ENCODE measurements at places on chromosomes 3 and 15.

- no peak for DNase-seq
Measured at GRCh38 chr15:42182328-42182886, 25.7 kb downstream of the VPS39 start.

DNA sequence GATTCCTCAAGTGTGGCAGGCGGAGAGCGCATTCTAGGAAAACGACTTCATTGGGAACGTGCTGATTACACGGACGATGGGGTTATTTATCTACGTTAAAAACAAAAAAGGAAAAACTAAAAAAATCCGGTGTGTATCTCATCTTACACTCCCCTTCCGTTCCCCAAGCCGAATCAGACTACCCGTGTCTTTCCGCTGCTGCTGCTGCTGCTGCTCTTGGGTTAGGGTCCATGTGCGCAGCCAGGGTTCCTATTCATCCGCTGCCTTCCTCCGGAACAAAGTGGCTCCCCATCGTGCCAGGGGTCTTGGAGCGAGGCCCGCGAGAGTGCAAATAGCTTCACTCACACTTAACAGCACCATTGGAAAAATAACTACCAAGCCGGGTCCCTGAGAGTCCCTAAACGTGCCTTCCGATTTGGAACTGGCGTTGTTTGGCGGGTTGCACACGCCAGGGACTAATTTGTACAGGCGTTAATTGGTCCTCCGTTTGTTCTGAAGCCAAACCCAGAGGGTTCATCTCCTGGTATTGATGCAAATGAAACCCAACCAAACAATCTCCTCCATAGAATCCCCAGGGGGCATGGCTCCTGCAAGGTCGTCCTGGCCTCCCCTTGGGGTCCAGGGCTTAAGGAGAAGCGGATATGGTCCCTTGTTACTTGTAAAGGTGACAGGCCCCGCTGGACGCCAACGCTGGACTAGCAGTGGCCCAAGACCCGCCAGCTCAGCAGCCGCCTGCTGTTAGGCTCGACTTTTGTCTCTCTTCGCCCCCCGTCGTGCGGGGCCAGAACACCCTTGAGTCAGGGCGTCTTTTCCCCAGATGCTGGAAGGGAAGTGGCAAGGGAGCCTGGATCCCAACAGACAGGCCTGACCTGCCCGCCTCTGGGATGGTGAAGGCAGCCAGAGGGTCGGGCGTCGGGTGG, 11.0 kb upstream of the ONECUT1 start:
- no peak for DNase-seq

DNA sequence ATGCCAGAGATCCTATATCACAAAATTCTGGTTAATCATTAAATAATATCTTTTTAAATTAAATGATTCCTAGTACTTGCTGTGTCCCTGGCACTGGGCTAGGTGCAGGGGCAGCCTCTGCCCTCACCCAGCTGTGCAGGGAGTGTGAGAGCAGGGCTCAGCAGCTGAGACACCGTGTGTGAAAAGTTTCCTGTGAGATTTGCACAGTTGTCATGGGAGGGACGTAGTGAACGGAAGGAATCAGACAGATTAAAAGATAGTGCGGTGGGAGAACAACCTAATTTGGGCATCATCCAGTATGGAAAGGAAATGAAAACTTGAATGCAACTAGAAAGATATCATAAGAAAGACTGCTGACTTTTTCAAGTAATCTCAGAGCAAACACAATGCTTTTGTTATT, 204.1 kb downstream of the SSR3 start:
- no peak for DNase-seq

- DNase-seq, result no peak
Measured at GRCh38 chr15:35580606-35581005, 34.6 kb upstream of the DPH6 start.

DNA sequence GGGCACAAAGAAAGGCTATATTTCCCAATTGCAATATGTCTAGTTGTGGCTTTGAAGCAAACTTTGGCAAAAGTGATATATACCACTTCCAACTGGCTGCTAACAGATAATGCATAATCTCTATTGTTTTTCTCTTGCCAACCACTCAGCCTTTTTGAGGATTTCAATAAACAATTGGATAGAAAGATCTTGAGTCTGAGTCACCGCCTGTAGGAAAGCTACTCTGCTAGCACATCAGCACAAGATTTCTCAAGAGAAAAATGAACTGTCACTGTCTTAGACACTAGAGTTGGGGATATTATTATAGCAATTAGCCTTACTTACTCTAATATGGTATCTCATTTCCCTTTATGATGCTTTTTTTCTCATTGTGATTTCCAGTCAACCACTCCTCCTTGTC, 119.7 kb downstream of the SST start:
- DNase-seq, result no peak

DNA sequence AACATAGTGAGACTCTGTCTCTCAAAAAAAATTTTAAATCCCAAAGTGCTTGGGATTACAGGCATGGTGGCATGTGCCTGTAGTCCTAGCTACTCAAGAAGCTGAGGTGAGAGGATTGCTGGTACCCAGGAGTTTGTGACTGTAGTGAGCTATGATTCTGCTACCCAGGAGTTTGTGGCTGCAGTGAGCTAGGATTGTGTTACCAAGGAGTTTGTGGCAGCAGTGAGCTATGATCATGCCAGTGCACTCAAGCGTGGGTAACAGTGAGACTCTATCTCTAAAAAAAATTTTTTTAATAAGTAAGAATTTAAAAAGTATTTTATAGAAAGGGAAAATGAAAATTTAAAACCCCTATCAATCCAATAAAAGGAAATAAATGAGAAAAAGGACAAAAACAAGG, 69.5 kb downstream of the FAIM start:
- DNase-seq, result no peak

- peak; percentile 58 for DNase-seq
Measured at GRCh38 chr15:38818157-38818790, 253.7 kb upstream of the RASGRP1 start.

- no peak for DNase-seq
Measured at GRCh38 chr3:120095979-120096426, 1.8 kb upstream of the GSK3B start.

DNA sequence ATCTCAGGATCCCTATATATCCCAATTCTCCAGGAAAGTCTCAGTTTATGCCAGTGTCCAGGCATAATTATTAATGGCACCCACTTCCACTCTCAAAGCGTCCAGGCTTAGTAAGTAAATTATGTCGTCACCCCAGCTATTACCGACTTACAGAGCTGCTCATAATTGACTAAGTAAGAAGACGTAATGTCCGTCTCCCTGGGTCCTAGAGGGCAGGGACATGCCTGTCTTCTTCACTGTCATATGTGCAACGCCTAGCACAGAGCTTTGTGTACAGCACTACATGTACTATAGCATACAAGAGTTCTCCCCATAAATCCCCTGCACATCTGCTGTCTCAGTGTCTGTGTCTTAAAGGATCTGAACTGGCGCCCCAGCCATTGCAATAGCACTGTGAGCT, 23.9 kb upstream of the HRH1 start:
- DNase-seq, result no peak

- DNase-seq, result no peak
Measured at GRCh38 chr15:56038015-56038414, 44.6 kb upstream of the NEDD4 start.

DNA sequence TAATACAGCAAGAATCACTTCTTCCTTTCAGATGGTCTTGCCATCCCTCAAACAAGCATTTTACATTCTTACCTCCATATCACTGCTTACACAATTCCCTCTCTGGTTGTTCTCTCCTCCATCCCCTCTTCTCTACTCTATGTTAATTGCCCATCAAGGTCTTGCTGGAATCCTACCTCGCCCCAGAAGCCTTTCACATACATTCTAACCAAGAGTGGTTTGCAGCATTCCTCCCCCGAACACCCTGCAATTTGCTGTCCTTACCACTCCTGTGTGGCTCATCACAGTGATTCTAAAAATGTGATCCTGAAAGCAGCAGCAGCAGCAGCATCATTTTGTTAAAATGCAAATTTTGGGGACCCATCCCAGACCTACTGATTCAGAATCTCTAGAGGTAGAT, 30.6 kb downstream of the TNIK start:
- DNase-seq, result no peak

GRCh38 chr15:77768521-77769078, 135.9 kb upstream of the LINGO1 start:
- DNase-seq, result no peak

- DNase-seq, result no peak
Measured at GRCh38 chr3:132545471-132545870, 51.6 kb upstream of the ACKR4 start.

DNA sequence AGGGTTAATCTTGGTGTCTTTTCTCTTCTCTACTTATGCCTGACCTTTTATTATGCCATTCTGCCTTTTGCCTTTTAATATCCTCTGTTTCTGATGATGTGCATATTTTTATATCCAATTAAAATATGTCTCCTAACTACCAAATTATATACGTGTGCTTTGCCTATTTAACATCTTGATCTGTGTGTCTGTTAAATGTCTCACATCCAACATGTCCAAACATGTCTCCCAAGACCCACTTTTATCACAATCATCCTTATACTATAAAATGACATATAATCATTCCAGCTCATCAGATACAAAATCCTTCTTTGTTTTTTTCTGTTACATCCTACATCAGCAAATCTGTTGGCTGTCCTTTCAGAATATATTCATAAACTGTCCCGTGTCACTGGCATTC, 539.5 kb downstream of the ZPLD1 start:
- DNase-seq, result no peak

GRCh38 chr15:65916664-65917406, 47.5 kb downstream of the RAB11A start:
- peak; percentile 65 for DNase-seq

GRCh38 chr15:97168704-97169475, 791.6 kb upstream of the ARRDC4 start:
- no peak for DNase-seq

DNA sequence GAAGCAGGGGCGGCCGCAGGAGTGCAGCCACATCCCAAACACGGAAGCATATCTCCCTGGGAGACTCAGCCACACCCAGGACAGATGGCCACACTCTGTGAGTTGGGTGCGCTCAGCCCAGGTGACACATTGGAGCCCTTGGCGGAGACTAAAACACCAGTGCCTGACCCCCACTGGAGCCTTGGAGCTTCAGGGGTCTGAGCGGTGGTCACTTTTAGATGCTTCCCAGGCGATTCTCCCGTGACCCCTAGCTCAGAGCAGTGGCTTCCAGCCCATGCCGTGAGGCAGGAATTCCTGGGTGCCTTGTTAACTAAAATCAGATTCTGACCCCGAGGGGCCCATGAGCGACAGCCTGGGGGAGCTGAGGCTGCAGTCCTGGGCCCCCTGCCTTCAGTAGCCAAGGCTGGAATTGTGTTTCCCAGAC, 54.5 kb downstream of the PLXNA1 start:
- DNase-seq, result peak; percentile 28

All from left hindlimb (tissue), 1 donor.